ENCODE measurements at places on chromosomes 4 and X.
A peak's percentile ranks its signal among the peaks of the same experiment; 100 is the strongest.

DNA sequence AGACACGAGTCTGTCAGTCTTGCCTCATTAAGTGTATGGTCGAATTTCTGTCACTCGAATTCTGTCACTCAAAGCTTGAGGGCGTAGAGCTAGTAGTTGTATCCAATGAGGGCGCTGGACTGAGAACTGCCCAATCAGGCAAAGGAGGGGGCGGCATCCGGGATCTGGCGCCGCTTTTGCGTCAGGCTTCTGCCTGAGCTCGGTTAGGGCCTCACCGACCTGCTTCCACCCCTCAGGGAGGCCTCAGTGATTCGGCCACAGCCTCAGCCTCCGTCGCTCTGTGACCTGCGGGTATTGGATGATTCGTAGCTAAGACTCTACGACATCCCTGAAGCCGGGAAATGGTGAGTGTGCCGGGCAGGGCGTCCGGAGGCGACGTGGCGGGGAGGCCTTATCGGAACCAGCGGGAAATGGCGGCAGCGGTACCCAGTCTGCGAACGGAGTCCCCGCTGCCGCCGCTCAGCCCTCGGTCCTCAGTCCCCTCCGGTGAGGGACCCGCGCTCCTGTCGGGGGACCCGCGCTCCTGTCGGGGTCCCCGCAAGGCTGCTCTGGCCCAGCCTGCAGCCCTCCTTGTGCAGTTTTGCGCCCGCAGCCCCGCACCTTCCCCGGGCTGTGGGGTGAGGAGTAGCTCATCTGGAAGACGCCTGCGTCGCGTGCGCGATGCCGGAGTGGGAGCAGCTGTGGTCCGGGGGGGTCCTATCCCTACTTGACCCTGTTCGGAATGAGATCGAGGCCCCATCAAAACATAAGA, 88.3 kb downstream of the ZNF718 start:
- no peak for DNase-seq

DNA sequence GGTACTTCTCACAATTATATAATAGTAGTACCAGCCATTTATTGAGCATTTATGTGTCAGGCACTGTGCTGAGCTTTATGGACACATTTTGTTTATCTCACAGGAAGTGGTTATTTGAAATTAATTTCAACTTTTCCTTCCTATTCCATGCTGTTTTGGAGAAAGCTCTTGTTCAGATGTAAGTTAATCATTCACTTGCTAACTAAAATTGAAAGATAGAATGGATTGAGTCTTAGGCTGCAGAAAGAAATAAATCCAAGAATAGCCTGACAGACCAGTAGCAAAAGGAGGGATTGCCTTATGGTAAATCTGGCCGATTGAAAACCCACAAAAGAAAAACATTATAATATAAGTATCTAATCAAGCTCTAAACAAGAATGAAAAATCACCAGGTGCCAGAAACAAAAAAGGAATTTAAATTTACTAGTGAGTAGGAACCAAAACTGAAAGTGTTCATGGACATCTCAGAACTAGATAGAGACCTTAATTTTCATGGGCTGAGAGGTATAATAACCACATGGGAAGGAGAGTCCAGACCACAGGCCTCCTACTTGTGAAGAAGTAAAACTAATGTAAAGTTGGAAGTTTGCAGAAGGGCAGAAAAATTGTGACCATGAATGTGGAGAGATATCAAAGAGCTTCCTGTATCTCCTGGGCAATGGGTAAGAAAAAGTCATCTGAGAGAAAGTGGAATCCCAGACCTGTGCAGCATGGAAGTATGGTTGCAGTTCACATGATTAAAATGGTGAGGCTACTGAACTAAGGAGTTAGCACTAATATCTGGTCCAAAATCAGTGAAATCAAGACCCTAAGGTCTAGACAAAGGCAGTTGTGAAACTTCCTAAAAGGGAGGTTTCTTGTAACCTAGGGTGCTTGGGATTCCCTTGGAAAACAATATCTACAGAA, 38.0 kb downstream of the RADX start:
- no peak for DNase-seq

- no peak for DNase-seq
Measured at GRCh38 chr4:159210975-159211374, 108.1 kb downstream of the RAPGEF2 start.

DNA sequence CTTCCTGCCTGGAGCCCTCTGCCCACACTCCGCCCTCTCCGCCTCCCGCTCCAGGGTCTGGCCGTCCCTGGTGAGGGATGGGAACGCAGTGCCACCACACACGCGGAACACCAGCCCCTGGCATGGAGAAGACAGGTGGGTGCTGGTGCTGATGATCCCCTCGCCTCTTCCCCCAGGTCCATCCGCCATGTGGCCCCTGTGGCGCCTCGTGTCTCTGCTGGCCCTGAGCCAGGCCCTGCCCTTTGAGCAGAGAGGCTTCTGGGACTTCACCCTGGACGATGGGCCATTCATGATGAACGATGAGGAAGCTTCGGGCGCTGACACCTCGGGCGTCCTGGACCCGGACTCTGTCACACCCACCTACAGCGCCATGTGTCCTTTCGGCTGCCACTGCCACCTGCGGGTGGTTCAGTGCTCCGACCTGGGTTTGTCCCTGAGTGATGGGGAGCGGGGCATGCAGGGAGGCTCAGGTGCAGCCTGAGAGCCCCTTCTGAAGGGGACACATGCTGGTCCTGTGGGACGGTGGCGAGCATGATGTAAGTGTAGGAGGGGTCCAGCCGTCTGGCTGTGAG, 9.8 kb downstream of the BGN start:
- no peak for DNase-seq

DNA sequence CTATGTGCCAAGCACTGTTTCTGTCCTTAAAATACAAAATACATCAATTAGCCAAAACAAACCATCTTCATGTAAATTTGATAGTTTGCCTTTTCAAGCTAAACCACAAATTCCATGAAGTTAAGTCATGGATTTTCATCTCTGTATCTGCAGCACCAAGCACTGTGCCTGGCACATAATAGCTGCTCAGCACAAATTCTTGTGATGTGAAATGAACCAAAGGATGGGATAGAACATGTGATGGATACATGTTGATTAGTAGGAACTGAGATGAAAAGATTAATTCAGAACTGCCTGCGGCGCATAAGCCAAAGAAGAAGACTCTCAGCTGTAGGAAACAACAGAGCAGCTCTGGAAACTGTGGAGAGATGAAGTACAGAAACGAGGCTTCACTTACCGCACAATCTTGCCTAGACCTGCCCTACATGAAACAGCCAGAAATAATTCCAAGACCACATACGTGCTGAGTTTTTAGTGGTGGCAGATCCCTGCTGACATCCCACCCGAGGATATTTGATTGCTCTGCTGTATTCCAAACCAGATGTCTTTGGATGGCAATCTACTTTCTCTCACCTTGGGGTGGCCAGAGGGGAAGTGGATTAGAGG, 40.9 kb upstream of the DCLK2 start:
- DNase-seq = no peak

DNA sequence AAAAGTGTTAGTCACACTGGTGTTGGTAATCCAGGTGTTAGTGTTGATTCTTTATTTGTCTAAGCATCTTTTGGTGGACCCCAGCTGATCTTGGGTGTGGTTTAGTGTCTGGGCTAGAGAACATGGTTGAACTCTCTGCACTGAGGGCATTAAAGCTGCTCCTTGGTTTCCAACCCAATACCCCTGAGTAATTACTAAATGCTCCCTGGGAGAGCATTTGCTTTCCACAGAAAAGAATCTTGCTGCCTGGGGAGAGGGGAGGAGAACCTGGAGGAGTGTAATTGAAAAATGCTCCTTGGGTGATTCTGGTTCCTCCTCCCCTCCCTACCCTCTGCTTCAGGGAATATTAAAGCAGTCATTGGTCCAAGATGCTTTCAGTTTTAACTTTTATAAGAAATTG, 3.1 kb downstream of the GUCY1B1 start:
- DNase-seq = no peak

DNA sequence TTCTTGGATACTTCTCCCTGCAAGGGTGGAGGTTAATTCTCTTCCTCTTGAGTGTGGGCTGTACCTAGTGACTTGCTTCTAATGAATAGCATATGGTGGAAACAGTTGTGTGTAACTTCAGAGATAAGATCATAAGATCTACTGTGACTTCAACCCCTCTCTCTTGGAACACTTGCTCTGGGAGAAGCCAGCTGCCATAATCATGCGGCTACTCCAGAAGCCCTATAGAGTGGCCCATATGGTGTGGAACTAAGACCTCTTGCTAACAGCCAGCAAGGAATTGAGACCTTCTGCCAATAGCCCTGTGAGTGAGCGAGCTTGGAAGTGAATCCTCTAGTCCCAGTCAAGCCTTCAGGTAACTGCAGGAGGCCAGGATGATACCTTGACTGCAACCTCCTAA, 81.1 kb downstream of the RBMX2 start:
- no peak for DNase-seq

DNA sequence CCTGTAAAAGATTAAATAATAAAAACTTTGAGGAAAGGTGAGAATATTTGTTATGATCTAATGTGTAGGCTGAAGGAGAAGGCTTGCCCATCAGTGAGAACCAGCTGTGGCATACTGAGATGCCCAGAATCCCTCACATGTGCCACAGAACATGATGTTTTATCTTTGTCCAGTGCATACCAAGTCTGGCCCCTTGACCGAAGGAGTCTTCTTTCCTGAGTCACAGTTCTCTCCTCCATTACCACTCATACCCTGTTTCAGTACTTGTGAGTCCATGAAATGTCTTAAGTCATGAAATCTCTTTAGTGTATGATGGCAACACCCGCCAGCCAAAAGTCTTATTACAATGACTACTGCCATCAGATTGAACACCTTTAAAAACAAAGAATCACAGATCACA, 42.7 kb downstream of the PPARGC1A start:
- DNase-seq = no peak

DNA sequence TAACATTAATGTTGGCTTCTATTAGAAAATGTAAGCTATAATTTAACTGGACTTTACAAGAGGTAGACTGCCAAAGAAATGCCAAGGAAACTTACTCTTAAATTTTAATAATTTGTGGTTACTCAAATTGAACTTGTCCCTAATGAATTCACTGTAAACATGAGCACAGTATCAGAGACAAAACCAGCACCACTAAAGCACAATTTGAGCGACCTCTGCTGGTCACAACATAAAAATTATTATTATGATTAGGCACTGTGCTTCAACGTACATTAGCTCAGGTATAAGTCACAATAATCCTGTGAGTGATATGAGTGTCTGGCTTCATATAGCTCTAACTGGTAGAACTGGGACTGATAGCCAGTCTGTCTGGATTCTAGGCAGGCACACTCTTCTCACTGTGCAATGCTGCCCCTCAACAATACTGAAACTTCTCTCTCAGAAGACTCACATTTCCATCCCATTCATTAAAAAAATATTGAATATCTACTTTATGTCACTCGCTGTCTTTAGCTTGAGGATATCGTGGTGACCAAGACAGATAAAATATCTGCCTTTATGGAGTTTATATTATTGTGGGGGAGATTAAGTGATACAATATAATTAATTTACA, 8.0 kb downstream of the NUDT6 start:
- no peak for DNase-seq

- peak; percentile 49 for DNase-seq
Measured at GRCh38 chr4:151801547-151802516, 41.0 kb upstream of the GATB start.

- DNase-seq = no peak
Measured at GRCh38 chr4:66331761-66332160, 661.5 kb upstream of the EPHA5 start.

DNA sequence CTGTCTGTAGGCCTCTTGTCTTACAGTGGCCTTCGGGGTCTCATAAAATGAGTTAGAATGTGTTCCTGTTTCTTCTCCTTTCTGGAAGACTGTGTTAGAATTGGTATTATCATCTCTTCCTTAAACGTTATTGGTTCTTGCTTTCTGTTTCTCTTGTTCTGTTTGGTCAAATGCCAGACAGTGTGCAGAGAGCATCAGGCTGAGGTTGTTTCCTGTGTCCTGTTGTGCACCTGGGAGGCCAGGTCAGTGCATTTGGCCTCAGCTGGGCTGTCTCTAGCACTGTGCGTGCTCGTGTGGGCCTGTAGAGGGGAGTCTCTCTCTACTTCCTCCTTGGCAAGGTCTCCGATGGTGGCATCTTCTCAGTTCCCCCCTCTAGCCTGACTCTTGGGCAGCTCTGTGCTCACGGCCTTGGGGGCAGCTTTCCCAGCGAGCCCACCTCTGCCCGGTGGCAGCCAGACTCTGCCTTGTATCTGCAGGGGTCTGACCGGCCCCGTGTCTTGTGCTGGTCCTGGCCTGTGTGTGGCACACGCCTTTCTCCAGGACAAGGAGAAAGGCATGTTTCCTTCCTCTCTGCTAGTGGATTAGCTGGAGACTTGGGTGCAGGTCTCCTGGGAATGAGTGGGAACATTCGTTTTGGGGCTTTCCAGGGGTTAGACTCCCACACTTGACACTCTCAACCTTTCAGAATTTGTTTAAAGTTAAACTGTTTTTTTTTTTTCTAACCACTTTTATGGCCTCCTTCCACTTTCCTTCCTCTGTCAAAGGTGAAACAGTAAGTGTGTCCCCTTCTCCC, 62.3 kb downstream of the FAM193A start:
- no peak for DNase-seq

DNA sequence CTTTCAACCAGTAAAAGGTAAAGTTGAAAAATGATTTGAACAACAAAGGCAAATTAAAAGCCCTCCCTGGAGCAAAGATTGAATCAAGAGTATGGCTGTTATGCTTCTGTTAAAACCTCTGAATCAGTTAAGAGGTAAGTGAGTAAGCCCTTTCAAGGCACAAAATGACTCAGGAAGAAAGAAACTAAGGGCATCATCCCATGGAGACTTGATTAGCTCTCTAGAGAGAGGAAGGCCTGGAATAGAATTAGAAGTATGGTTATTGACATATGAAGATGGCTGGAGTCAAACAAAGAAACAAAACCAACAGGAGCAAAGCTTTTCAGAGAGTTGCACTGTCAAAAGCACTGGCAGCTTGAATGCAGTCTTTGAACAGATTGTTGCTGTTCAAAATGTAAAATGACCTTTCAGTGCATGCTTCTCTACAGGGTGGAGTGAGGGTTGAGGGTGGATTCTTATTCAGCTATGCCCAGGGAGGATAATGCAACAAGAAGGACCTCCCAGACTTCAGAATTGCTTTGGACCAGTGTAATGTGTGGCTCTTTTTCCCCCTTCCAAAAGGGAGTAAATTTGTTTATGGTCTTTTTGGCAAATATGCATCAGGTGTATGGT, 365.5 kb downstream of the GBA3 start:
- no peak for DNase-seq
